WTC11 (cell line): ENCODE measurements at places on chromosomes 16 and 17. TPM values are rescaled to one million over a fixed set of nuclear protein-coding genes. Genes with fewer than 3 reads are reported as not detected.

DNA sequence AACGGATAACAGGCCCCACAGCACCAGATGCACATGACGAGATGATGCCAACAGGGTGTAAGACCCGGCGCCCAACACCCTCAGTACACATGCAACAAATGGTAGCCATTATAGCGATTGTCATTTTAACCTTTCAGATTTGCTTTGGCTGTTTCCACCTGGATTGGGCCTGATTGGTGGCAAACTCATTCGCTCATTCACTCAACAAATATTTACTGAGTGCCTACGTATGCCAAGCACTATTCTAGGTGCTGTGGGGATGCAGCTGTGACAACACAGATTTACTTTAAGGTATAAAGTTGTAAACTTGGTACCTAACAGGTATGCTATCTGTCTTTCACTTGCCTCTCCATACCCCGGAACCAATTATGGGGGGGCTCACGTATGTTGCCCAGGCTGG lies 66.8 kb downstream of the SRCIN1 start:
- no peak for DNase-seq

DNA sequence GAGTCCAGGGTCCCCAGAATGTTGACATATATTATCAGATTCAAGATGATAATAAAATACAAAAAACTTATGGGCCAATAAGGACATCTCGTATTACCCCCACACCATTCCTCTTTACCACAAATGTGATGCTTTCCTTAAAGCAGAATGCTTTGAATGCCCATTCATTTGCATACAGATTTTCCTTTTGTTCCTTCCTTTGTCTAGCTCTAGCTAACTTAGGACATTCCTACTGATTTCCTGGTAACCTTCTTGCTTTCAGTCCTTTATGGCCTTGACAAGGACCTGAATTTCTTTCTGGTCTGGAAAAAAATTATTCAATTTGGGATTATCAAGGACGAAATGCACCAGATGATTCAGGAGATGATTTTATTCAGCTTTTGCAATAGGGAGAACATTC lies 304.0 kb downstream of the TMEM114 start:
- no peak for DNase-seq

DNA sequence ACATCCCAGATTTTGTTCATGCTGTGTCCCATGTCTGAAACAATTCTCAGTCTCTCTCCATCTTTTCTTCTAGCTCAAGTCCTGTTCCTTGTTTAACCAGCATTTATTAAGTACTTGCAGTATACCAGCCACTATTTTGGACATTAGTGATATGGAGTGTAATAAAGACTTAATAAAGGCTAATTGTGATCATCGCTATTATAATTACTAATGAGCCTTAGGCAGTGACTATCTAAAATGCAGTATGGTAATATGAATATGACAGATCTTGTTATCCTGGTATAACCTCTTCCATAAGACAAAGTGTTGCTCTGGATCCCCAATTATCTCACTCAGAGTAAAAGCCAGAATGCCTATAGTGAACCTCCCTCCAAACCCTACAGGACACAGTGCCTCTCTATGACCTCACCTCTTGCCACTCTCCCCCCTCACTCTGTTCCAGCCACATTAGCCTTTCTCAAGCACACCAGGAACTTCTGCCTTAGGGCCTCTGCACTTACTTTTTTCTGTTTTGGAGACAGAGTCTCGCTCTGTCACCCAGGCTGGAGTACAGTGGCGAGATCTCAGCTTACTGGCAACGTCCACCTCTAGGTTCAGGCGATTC lies 1.8 kb upstream of the FLOT2 start:
- DNase-seq: no peak

- DNase-seq: no peak
Observed at GRCh38 chr16:23074423-23074822, 74.8 kb downstream of the USP31 start.

DNA sequence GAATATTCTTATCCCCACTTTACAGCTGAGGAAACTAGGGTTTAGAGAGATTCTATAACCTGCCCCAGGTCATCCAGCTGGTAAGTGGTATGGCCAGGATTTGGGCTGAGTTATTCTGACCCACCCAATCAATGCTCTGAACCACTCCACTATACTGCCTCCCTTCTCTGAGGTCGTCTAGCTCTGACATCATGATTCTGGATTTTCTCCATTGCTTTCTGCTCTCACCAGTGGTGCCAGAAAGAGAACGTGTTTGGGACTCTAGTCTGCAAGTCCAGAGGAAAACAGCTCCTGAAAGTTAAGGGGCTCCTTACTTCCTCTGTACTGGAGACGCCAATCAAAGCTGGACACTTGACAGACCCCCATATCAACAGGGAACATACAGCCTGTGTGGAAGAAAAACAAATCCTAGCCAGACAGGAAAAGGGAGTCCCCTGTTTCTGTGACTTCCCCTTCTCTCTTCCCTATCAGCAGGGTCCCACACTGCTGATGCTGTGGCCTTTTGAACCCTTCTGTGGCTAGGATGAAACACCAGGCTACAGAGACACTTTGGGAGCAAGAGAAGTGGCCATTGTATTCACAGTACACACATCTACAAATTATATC lies 6.0 kb upstream of the EZH1 start:
- DNase-seq: no peak

- DNase-seq: peak; percentile 84
Observed at GRCh38 chr17:3845621-3846436, at the start of gene NCBP3. NCBP3 (minus strand) TSS chr17:3846246; CDS start chr17:3846223, 23 bp downstream.

- no peak for DNase-seq
Observed at GRCh38 chr16:57663917-57664661, 4.0 kb upstream of the ADGRG3 start.

- peak; percentile 30 for DNase-seq
Observed at GRCh38 chr17:55005520-55005919, 37.0 kb downstream of the STXBP4 start.

GRCh38 chr16:19815418-19815817 lies 69.2 kb downstream of the GPRC5B start:
- DNase-seq: no peak

DNA sequence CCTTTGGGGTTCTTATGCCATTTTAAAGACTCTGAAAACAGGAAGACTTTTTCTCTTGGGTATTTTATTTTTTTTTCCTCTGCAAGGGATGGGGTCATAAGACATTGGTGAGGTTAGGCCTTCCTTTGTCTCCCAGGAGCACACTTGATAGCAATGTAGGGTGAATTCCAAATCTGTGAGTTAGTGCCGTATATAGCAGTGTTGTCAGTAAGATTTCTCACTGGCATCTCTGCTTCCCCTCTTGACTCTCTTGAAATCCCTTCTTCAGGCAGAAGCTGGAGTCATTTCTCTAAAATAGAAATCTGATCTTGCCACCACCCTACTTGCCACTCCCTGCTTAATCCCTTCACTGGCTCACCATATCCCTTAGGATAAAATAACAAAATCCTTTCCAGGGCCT lies 529.7 kb downstream of the WWOX start:
- DNase-seq: no peak

DNA sequence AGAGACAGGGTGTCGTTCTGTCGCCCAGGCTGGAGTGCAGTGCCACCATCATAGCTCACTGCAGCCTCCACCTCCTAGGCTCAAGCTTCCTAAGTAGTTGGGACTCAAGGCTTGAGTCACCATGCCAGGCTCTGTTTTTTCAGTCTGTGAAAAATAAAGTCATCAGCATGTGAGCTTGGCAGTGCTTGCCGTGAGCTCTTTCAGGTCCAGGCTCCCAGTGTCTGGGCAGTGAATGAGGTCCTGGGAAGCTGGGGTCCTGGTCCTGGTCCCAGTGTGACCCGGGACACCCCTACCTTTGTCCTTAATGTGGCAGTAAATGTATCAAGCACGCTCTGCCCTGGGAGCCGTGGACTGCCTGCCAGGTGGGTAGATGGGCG lies 22.9 kb upstream of the RPL13 start:
- DNase-seq: no peak

DNA sequence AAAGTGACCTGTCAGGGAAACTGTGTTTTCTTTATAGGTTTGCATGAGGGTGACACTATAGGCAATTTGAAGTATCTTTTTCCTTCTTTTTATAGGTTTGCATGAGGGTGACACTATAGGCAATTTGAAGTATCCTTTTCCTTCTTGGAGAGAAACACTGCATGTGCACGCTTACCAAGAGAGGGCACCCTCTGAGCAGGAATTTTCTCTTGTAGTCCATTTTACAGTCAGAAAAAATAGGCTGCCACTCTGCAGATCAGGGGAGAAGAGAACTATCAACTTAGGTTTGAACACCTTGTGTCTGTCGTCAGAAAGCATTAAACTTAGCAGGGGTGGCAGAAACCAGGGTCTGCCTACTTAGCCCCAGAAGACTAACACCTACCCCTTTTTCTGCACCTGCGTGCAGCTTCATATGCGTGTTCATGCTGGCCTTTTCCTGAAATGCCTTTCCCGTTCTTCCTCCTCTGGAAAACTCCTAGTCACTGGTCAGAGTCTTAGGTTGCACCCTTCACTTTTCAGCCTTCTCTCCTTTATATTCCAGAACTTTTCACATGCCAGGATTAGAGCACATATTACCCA lies 16.4 kb upstream of the SMIM36 start:
- peak; percentile 34 for DNase-seq

DNA sequence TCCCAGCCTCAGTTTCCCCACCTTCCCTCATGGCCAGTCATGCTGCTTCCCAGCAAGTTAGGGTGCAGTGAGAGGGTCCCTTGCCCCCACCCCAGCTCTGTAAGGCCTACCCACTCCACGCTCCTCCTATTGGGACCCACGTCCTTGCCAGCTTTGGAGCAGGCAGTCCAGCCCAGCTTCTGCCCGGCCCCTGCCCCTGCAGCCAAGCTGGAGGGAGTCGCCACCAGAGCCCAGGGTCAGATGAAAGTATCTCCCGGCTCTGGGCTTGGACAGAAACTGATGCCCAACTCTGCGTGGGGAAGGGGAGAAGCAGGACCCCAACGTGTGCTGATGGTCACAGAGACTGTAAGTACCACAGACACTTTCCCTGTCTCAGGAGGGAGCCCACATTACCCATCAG lies 32.6 kb downstream of the SDK2 start:
- DNase-seq: no peak

DNA sequence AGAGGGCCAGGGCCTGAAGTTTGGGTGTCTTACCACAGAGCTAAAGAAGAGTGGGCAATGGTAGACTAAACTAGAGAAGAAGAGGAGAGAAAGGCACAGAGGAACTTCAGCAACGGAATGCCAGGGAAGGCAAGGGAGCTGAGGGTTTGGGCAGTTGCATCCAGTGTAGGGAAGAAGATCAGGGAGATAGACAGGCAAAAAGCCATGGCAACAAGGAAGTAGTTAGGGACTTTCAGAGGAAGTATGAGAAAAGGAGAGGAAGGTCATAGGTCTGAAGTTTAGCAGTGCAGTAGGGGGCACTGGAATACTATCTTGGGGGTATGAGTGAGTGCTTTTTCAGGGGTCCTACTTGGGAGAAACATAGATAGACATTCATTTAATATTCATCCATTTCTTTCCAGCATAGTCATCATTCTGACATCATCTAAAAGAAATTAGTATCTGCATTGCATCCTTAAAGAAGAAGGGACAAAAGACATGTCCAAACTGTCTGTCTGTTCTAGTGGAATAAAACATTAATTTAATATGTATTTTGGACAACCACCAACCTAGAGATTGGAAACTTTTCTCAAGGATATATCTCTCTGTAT lies 2.2 kb upstream of the NF1 start:
- no peak for DNase-seq

- DNase-seq: no peak
Observed at GRCh38 chr17:11996722-11997146, 541 bp downstream of the ZNF18 start.

DNA sequence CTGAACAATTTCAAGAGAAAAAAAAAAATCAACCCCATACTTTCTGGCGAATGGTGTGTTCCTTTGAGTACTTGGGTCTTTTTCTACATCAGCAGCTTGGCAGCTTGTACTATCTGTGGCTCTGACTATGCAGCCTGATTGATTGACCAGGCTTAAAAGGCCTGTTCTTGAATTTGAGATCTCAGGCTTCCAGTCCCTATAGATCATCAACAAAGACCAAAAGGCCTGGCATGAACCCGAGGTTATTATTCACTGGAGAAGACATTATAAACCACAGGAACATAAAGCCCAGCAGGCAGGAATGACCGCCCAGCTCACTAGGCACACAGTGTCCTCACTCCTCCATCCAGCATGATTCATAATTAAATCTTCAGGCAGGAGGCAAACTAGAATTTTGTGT lies 32.1 kb upstream of the CDH3 start:
- DNase-seq: no peak

- peak; percentile 3 for DNase-seq
Observed at GRCh38 chr17:82943339-82943738, 103.5 kb upstream of the ZNF750 start.

DNA sequence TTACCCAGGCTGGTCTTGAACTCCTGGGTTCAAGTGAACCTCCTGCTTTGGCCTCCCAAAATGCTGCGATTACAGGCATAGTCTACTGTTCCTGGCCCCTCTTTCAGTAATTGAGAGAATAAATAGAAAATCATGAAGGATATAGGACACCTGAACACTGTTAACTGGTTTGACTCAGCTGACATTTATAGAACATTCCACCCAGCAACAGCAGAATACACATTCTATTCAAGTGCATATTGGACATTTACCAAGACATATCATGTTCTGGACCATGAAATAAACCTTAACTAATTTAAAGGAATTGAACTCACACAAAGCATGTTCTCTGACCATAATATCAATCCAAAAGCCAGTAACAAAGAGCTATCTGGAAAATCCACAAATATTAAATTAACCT lies 19.8 kb upstream of the BAIAP2 start:
- DNase-seq: no peak

GRCh38 chr17:81309859-81310839 lies 15.0 kb upstream of the SLC38A10 start:
- no peak for DNase-seq

The UBE2G1 gene
- 177 to 201 TPM (median 198 TPM) in 3 replicates for total RNA-seq

The MILR1 gene
- not detected in 3 replicates for total RNA-seq

The ZFP3 gene
- total RNA-seq: 0.39 to 0.71 TPM (median 0.66 TPM) in 3 replicates

The GIT1 gene
- 43.9 to 66.9 TPM (median 45.0 TPM) in 3 replicates for total RNA-seq

The CHST5 gene
- total RNA-seq: 0.71 to 0.89 TPM in 2 of 3 replicates, not detected in the other

The ASPA gene
- 0.04 TPM in 1 of 3 replicates, not detected in the others for total RNA-seq

The MT4 gene
- not detected in 3 replicates for total RNA-seq
